ENCODE measurements at places on chromosomes 2 and 18.
A peak's percentile ranks its signal among the peaks of the same experiment; 100 is the strongest.

DNA sequence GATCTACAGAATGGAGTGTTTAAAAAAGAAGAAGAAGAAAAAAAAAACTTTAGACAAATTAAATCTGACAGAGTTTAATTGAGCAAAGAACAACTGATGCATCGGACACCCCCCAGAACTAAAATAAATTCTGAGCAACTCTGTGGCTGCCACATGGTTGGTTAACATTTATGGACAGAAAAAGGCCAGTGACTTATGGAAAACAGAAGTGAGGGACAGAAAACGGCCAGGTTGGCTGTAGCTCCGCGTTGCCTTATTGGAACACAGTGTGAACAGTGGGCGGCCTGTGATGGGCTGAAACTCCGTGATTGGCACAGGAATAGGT lies 75.6 kb downstream of the SPP2 start:
- ATAC-seq: no peak

GRCh38 chr2:74507145-74507925 lies at the start of gene PCGF1:
TSS of gene PCGF1 (minus strand) at chr2:74507695. CDS start at chr2:74507668, 27 bp downstream.
- peak; percentile 95 for ATAC-seq

DNA sequence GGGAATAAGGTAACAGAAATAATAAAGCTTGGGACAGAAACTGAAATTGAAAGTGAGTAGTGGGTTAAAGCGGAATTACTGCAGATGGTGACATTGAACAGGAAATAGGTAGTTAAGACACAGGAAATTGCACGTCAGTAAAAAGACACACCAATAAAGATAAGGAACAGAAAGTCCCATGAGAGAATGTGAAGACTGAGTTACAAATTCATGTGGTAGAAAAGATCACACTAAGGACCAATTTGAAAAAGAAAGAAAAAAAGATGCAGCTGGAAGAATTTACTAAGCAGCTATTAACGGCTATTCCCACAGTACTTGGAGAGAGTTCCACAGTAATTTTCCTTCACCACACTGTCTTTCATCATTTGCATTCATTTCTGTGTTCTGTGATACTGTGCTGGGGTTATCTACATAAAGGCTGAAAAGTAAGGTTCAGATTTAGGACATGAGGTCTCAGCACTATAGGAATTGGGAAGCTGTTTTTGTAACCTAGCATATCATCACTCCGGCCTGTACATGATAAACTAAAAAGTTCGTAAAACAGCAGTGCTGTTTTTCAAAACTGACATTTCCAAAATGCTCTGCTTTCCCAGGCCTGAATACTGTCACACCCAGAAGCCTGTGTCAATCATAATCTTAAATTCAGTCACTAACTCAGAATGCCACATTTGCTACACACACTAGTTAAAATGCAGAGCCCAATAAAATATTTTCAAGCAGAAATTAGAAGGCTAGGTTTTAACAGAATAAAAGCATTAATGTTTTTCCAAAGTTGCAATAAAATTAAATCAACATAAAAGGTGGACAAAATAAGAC lies 42.9 kb downstream of the SRBD1 start:
- ATAC-seq: peak; percentile 37

- ATAC-seq: no peak
These were observed 896.3 kb downstream of the TSN start for GRCh38 chr2:122651780-122652179.

- no peak for ATAC-seq
These were observed 60.4 kb upstream of the SLC8A1 start for GRCh38 chr2:40512256-40512655.

GRCh38 chr2:86055314-86055713 lies 50.4 kb downstream of the POLR1A start:
- no peak for ATAC-seq

DNA sequence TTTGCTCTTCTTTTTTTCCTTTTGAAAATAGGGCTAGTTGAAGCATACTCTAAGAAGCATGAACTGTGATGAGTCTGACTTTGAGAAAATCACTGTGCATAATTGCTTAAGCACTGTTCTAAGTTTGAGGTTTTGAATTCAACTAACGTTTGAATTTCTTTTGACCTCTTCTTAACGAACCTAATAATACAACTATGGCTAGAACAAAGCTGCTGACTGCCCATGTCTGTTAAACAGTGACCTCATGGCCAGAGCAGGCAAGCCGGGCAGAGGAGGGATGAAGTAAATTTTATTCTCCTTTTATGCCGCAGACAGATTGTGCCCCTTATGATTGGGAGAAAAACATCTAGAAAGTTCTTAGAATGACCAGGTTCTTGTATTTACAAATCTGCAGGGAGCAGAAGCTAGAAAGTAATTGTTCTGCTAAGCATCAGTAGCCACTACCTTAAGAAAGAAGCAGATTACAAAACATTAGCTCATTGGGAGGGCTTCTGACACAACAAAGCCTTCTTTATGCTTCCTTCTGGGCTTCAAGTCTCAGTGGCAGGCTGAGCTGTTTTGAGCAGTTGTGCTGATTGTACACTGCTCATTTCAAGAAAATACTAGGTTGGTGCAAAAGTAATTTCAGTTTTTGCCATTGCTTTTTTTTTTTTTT lies 97.8 kb upstream of the RASGRP3 start:
- no peak for ATAC-seq

GRCh38 chr18:35084494-35085449 lies 43.6 kb downstream of the MAPRE2 start:
- ATAC-seq: no peak

- ATAC-seq: no peak
These were observed 11.1 kb downstream of the ACVR2A start for GRCh38 chr2:147855977-147856376.

GRCh38 chr2:84636080-84636971 lies 120.0 kb downstream of the DNAH6 start:
- ATAC-seq: no peak

DNA sequence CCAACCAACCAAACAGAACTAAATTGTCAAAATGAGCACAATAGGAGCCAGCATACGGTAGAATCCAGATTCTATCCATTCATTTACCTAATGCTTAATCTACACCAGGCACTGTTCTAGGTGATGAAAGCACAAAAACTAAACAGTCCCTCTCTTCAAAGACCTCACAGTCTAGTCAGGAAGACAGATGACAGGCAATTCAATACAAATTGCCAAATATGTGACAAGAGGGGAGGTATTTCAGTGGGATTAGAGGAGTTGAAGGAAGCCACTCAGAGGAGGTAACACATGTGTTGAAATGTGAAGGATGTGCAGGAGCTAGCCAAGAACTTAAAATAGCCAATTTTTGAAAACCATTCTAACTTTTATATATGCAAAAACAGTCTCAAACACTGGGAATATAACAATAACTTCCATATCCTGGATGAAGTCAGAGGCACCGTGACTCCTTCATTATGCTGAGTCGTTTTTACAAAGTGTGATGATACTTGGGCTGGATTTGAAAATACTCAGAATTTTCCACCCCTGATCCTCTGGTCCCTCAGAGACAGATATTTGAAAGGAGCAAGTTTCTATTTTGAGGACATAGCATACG lies 204.9 kb downstream of the PID1 start:
- ATAC-seq: no peak

DNA sequence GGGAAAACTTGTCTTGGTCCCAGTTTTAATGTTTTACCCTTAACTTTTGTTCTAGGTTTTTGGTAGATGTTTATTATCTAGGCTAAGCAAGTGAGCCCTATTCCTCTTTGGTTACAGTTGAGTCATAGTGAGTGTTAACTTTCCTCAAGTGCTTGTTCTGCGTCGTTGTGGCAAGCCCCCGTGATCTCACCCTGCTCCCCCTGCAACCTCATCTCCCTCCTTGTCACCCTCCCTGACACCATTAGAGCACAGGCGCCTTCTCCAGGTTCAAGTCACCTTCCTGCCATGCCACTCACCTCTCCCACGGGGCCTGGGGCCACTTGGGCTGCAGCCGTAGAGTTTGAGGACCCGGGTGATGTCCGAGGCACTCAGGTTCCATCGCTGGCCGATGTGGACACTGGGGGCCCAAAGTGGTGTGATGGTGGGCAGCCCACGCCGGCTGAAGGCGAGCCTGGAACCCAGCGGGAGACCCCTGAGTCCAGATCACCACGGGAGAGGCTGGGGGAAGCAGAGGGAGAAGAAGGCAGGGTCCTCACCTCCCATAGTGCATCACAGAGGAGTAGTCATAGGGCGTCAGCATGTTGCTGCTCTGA lies 8.7 kb downstream of the ASTL start:
- no peak for ATAC-seq

DNA sequence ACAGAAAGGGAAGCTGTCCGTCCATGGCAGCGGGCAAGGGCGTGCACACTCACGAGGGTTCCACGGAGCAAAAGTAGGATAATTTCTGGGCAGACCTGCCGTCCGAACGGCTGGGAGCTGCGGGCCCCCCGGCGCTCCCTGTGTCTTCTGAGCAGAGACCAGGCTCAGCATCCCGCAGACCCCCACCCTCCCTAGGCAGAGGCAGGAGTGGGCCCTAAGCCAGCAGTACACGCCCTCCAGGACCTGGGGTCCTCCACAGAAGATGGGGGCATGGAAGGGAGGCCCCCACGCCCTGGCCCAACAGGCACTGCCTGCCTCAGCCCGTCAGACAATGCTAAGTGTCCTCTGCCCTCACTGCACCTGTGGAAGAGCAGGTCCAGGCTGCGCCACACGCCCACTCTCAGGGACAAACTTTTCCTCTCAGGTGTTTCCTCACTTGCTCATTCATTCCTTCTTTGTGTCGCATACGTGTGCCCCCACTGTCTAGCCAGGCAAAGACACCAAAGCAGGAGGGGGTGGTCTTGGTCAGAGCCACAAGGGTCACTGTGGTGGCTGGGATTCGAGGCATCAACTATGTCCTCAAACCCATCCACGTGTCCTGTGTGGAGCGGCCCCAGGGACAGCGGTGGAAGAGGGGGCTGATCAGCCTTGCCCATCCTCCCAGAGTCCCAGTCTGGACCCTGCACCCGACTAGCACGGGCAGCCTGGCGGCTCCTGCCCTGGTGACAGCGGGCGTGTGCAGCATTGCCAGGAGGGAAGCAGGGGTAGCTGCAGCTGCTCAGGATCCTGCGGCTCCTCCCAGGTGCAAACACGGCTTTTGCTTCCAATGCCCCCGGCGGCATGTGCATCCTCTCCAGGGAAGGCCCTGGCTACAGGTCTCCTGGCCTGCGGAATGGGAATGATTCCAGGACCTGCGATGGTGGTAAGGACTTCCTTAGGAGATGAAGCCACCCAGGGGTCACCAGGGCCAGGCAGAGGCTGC lies 2.4 kb upstream of the GPC1 start:
- ATAC-seq: peak; percentile 1

DNA sequence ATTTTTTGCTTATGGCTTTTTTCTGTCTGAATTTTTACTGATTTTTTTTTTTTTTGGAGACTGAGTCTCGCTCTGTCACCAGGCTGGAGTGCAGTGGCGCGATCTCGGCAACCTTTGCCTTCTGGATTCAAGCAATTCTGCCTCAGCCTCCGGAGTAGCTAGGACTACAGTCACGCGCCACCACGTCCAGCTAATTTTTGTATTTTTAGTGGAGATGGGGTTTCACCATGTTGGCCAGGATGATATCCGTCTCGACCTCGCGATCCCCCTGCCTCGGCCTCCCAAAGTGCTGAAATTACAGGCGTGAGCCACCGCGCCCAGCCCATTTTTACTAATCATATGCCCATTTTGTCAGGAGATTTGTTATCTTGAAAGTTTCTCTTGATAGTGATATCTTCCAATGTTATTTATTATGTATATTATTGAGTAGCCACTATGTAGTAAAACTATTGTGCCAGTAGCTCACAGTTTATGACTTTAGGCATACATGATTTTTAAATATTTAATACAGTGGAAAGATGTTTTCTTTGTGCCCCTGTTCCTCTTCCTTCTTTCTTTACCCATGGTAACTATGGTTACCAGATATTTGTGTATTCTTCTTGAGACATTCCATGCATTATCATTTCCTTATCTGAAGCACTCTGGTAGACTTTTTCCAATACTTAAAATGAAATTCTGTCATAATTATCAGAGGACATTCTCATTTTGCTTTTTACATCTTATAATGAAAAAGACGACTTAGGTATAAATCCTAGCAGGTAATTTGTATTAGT lies 2.1 kb downstream of the HAT1 start:
- ATAC-seq: no peak

DNA sequence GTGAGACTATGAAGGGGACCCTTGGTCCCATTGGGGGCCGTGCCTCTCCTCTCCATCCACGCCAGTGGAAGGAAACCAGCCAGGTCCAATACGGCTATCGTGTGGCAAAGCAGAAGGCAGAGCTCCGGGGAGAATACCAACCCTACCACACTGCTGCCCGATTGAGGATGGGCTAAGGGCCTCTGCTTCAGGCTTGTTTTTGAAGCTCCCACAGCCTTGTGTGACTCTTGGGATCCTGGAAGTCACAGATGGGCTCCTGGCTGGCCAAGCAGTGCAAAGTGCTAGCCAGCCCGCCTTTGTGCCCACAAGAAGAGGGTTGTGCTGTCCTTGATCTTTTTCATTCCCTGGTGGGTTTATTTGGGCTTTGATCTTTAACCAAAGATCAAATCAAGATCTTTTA lies 70.6 kb upstream of the ID2 start:
- no peak for ATAC-seq

- ATAC-seq: no peak
These were observed 28.5 kb downstream of the TMEM131 start for GRCh38 chr2:97967216-97967592.

DNA sequence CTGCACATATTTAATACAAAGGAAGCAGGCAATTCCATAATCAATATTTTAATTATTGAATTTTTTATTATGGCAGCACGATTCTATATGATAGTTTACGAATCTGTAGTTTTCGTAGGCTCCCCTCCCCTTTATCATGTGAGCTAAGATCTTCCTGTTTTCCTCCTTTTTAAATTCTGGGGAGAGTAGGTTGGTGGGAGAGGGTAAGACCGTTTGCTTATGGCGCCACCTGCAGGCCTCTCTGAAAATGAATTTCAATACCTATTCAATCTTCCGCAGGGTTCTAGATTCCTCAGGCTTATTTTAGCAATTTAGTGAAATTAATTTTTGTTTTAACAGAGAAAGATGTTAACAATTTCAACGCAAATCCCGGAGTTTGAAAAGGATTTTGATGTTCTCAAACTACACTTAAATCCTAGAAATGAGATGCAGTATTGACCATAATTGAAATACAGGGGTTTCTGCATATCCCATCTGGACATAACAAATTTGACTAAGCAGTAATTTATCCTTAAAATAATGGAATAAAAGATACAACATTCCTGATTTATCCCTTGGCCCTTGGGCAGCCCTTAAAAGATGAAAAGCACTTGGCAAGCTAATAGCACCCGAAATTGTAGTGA lies 12.8 kb upstream of the GBX2 start:
- ATAC-seq: no peak

GRCh38 chr2:67851956-67852824 lies 210.6 kb downstream of the C1D start:
- ATAC-seq: no peak

DNA sequence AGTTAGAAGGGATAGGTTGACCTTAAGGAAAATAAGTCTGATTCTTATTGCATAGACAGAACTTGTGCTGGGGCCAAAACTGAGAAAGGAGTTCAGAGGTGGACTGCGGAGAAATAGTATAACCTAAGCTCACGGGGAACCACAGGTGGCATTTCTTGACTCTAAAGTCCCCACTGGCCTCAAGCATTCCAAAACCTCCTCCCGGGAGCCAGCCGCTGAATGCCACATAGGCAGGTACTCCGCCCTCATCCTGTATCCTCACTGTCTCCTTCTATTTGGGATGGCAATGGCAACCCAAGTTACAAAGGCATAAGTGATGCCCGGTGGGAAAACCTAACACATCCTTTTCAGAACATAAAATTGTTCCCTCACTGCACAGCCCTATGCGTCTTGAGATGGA lies 173.0 kb downstream of the SP3 start:
- no peak for ATAC-seq

GRCh38 chr2:224023188-224023587 lies 15.9 kb downstream of the SERPINE2 start:
- peak; percentile 65 for ATAC-seq

All from esophagus mucosa (tissue), 1 donor.